LoVo (cell line): ENCODE measurements at places on chromosomes 3 and 15.

DNA sequence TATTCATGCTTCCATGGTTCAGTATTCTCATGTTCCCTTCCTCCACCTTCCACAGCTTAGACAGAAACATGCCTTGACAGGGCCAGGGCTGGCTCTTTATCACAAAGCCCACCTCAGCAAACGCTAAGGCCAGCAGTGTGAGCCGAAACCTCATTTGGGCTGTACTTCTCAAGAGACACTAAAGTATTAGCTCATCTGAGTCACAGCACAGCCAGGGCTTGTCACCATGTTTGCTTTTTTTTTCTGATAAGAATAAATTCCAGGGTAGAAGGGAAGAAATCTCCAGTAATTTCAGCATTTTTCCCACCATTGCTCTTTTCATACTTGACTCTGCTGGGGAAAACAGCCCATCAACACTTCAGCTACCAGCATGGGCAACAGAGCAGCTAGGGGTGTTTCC lies 95.4 kb downstream of the MYLK start:
- DNase-seq = no peak

DNA sequence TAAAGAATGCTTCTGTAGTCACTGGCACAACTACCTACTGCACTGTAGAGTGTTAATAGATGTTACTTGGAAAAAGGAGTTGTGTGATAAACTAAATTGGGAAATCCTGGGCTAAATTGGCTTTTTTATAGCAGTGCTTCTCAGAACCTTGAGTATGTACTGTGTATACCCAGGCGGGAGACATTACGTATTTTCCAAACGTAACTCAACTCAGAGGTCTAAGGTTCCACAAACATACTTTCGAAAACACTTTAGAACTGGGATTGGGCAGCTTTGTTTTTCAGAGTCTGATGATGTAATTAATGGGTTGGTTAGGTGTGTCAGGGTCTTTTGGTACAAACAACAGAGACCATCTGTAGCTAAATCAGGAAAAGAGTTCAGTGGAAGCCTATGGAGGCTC lies 53.5 kb upstream of the CHST2 start:
- no peak for DNase-seq

- DNase-seq = peak; percentile 74
These were observed 115.8 kb downstream of the KBTBD8 start for GRCh38 chr3:67113802-67114407.

DNA sequence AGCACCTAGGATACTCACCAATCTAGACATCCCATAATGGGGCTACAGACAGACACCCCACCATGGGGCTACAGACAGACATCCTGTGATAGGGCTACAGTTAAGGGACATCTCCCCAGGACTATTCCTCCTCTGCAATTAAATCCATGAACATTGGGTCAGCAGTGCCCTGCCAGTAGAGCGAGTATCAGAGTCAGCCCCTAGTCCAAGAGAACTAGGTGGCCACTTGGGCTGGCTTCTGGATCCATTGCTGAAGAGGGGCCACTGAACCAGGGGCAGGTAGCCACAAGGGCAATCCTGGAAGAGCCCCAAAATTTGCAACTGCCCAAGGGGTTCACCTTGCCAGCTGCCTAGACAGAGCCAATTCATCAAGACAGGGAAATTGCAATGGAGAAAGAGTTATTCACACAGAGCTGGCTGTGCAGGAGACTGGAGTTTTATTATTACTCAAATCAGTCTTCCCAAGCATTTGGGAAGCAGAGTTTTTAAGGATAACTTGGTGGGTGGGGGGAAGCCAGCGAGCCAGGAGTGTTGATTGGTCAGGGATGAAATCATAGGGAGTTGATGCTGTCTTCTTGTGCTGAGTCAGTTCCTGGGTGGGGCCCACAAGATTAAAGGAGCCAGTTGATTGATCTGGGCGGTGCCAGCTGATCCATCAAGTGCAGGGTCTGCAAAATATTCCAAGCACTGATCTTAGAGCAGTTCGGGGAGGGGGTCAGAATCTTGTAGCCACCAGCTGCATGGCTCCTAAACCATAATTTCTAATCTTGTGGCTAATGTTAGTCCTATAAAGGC lies 170.2 kb upstream of the SMAD3 start:
- DNase-seq = no peak

DNA sequence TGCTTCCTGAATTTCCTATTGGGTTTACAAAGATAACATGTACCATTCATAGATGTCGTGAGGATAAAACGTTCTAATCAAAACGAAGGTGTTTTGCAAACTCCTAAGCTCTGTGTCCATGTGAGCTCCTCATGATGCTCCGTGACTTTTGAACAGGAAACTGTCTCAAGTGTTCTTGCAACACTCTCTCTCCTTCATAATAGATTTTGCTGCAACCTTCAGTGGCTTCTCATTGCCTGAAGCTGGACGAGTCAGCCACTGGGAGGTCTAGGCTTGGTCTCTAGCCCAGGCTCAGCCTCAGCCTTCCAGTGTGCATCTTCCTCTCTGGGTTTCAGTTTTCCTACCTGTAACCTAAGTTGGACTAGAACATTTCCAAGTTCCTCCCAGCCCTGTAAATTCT lies 18.7 kb upstream of the BCL2A1 start:
- no peak for DNase-seq

GRCh38 chr15:52520421-52520820 lies 8.3 kb downstream of the MYO5A start:
- DNase-seq = no peak

DNA sequence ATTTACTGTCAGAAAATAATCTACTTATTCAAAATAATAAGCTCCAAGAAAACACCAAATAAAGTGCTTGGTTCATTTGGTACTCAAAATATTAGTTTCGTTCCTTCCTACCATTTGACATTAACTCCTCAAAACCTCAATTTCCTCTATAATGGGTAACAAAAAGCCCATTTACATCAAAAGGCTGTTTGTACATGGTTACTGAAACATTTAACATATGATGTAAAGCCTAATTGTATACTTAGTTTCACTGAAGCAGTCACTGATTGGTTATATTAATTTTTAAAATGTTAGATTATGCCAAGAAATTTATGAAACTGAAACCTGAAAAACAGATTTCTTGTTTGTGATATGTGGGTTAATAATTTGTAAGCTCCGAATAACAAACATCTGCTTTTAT lies 14.7 kb downstream of the XRN1 start:
- DNase-seq = no peak

DNA sequence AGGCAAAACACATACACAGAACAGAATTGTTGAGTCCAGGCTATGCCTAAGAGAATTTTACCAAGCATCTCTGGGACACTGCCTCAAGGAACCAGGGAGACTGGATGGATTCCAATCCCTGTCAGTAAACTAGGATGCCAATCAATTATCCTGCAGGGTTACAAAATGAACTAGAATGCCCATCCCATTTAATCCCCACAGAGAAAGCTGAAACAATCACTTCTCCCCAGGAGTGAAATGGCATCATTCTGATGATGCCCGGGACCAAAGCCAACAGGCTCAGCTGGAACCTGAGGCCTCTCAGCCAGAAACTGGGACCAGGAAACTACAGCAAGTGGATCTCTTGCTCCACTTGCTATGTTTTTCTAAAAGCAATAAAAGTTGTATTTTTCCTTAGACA lies 130.0 kb upstream of the TJP1 start:
- no peak for DNase-seq

DNA sequence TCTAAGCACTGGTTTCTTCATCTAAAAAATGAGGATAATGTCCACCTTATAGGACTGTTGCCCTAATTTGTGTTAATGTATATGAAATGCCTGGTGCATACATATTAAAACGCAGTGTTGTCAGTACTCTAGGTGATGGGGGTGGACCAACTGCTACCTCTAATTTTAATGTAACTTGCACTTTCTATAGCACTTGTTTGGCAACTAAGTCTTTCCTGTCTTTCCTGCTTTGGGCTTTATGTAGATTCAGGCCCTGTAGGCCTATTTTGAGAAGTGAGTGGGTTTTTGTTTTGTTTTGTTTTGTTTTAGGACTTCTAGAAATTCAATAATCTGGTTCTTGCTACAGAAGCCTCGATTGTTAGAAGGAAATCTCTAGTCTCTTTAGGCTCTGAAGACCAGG lies 21.2 kb downstream of the SLC7A14 start:
- DNase-seq = no peak

- DNase-seq = peak; percentile 44
These were observed 62.9 kb downstream of the ATG7 start for GRCh38 chr3:11335056-11335608.

GRCh38 chr3:143100451-143100850 lies 19.1 kb upstream of the CHST2 start:
- DNase-seq = no peak
